ENCODE measurements at places on chromosomes 7 and 10. TPM values are rescaled to one million over a fixed set of nuclear protein-coding genes. Genes with fewer than 3 reads are reported as not detected.

The CRTAC1 gene
- total RNA-seq, result not detected

- no peak for DNase-seq
- H3K36me3 ChIP-seq, result no peaks in the 10 kb centered on the region
- H3K27ac ChIP-seq, result no peak overlapping the region
- H3K4me3 ChIP-seq, result no peak overlapping the region
- H3K27me3 ChIP-seq, result no peaks in the 10 kb centered on the region
These were observed 8.4 kb upstream of the PURB start for GRCh38 chr7:44893710-44894234.

GRCh38 chr7:73734619-73735527 is 3.7 kb downstream of the ABHD11 start:
- no peaks in the 10 kb centered on the region for H3K36me3 ChIP-seq
- peaks cover 16% of the 10 kb centered on the region for H3K4me1 ChIP-seq
- no peak overlapping the region for H3K4me3 ChIP-seq
- H3K27me3 ChIP-seq, result no peaks in the 10 kb centered on the region
- peak; percentile 88 for DNase-seq

The CHCHD2 gene
- 243 TPM for total RNA-seq

GRCh38 chr10:124294811-124295770 is 123.6 kb downstream of the OAT start:
- no peaks in the 10 kb centered on the region for H3K27me3 ChIP-seq
- H3K4me1 ChIP-seq, result no peaks in the 10 kb centered on the region
- no peak overlapping the region for H3K27ac ChIP-seq
- H3K36me3 ChIP-seq, result no peaks in the 10 kb centered on the region

- H3K4me1 ChIP-seq, result no peaks in the 10 kb centered on the region
- H3K27ac ChIP-seq, result no peak overlapping the region
- DNase-seq, result peak; percentile 56
- no peaks in the 10 kb centered on the region for H3K36me3 ChIP-seq
- H3K4me3 ChIP-seq, result no peak overlapping the region
These were observed 56.4 kb downstream of the BBS9 start for GRCh38 chr7:33185786-33186185.

The ANK3 gene
- total RNA-seq, result 32.6 TPM

DNA sequence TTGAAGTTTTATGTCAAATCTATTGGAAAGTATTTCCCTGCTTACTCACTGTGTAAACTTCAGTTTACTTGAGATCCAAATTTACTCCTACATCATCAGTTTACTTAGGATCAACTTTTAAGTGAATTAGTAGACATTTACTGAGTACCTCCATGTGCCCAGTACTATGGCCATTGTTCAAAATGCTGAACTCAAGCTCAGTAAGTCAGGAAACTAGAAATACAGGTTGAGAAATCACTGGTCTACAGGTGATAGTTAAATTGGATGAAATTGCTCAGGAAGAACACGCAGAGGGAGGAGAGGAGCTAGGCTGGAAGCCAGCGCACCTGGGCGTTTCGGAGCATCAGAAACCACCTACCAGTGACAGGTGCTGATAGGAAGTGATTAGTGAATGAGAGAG is 25.5 kb upstream of the EBLN1 start:
- no peaks in the 10 kb centered on the region for H3K4me1 ChIP-seq
- no peaks in the 10 kb centered on the region for H3K36me3 ChIP-seq
- no peak overlapping the region for H3K4me3 ChIP-seq
- DNase-seq, result no peak

The STEAP4 gene
- total RNA-seq, result not detected

DNA sequence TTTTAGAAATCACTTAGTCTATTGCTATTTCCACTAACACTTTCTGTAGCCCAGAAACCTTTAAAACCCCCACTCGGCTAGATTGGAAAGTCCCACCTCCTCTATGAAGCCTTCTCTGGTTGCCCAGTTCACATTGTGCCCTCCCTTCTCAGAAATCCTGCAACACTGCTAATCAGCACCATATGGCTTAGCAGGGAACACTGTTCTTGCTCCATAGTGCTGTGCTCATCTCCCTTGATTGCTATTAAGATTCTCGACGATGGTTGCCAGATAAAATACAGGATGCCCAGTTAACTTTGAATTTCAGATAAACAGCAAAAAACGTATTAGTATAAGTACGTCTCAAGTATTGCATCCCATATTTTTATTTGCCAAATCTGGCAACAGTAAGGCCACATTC is 40.1 kb upstream of the XPNPEP1 start:
- H3K4me3 ChIP-seq, result no peak overlapping the region
- no peaks in the 10 kb centered on the region for H3K27me3 ChIP-seq
- H3K4me1 ChIP-seq, result no peaks in the 10 kb centered on the region
- H3K36me3 ChIP-seq, result no peaks in the 10 kb centered on the region
- DNase-seq, result no peak

GRCh38 chr10:57972783-57973182 is 294.9 kb downstream of the IPMK start:
- no peak overlapping the region for H3K27ac ChIP-seq
- H3K27me3 ChIP-seq, result no peaks in the 10 kb centered on the region
- DNase-seq, result no peak
- H3K4me3 ChIP-seq, result no peak overlapping the region
- H3K36me3 ChIP-seq, result no peaks in the 10 kb centered on the region

The AOC1 gene
- not detected for total RNA-seq

The VGF gene
- total RNA-seq, result not detected

GRCh38 chr10:132395704-132396493 is 1.1 kb upstream of the PWWP2B start:
- peaks cover 22% of the 10 kb centered on the region for H3K4me1 ChIP-seq
- H3K27ac ChIP-seq, result peak overlapping the region; percentile 68

The C7orf57 gene
- total RNA-seq, result not detected

DNA sequence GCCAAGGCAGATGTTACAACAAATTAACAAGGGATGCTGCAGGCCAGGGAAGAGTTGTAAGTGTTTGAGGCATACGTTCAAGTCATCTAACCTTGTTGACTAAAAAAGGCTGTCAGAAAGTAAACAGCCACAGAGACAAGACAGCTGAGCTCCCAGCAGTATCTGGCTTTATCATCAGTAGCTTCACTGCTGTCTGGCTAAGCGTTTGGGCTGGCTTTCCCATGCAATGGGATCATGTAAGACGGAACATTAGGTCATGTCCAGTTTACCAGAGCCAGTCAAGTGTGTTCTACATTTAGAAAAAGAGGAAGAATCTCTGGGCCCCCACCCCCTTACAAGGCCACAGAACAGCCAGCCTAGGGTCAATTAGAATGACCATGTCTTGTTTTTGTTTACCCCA is 51.3 kb upstream of the GSAP start:
- no peaks in the 10 kb centered on the region for H3K27me3 ChIP-seq
- no peaks in the 10 kb centered on the region for H3K36me3 ChIP-seq
- H3K27ac ChIP-seq, result no peak overlapping the region
- H3K4me3 ChIP-seq, result no peak overlapping the region
- no peaks in the 10 kb centered on the region for H3K4me1 ChIP-seq

GRCh38 chr7:51244885-51245284 is 71.7 kb downstream of the COBL start:
- H3K27me3 ChIP-seq, result no peaks in the 10 kb centered on the region
- H3K4me3 ChIP-seq, result no peak overlapping the region
- no peak for DNase-seq
- H3K27ac ChIP-seq, result no peak overlapping the region
- no peaks in the 10 kb centered on the region for H3K36me3 ChIP-seq

DNA sequence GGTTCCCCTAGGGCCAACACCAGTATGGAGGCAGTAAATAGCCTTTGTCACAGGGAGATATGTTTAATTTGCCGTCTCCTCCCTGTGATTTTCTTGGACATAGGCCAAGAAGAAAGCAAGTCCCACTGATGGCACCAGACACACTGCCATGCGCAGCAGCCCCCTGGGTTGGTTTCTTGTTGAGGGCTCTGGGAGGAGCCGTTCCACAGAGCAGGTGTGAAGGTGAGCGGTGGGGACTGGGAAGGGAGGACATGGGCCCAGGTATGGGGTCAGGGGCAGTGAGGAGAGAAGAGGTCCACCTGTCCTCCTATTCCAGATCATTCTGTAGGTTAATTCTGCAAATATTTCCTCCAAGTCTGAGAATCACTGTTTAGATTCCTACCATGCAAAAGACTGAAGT is 376.1 kb downstream of the PLXNA4 start:
- no peaks in the 10 kb centered on the region for H3K4me1 ChIP-seq
- no peaks in the 10 kb centered on the region for H3K36me3 ChIP-seq
- no peak overlapping the region for H3K4me3 ChIP-seq
- no peak for DNase-seq
- no peak overlapping the region for H3K27ac ChIP-seq

DNA sequence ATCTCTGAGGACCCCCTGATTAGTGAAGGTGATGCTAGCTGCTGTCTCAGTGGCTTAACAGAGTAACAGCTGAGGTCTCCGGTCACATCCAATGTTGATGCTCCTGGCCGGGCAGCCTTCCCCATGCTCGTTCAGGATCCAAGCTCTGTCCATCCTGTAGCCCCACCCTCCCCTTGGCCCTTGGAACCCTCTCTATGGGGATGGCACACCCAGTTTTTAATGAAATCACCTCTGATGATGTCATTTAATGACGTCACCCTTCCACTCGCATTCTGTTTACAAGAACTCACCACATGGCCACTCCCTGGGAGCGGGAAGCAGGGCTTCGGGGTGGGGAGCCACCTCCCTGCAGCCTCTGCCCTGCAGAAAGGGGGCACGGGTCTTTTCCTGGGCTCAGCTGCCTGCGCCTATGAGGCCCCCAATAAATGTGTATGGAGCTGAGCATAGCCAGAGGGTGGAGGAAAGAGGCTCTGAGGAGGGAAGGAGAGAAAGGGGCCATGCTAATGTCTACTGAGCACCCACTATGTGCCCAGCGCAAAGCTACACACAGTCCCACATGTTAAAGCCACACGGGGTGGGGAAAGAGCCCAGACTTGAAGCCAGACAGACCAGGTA is 95.5 kb downstream of the OAT start:
- H3K27ac ChIP-seq, result no peak overlapping the region
- H3K27me3 ChIP-seq, result no peaks in the 10 kb centered on the region
- DNase-seq, result no peak
- no peaks in the 10 kb centered on the region for H3K4me1 ChIP-seq
- no peaks in the 10 kb centered on the region for H3K36me3 ChIP-seq

- no peak overlapping the region for H3K4me3 ChIP-seq
- H3K27me3 ChIP-seq, result no peaks in the 10 kb centered on the region
- no peak for DNase-seq
These were observed 43.2 kb downstream of the FZD1 start for GRCh38 chr7:91307467-91307866.

The LRRN3 gene
- total RNA-seq, result 1.7 TPM

DNA sequence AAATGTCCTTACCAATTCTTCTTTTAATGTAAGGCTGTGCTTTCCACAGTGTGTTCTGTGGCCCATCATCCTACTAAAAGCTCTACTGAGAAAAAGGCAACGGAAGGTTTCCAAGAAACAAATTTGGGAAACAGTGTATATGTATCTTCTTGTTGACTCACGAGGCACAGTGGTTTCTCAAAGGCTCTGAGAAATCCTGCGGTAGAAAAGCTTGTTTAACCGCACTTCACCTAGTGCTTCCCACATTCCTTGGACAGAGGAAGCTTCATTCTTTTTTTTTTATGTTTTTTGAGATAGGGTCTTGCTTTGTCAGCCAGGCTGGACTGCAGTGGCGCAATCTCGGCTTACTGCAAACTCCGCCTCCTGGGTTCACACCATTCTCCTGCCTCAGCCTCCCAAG is 84.5 kb downstream of the TACC2 start:
- H3K27me3 ChIP-seq, result no peaks in the 10 kb centered on the region
- H3K4me3 ChIP-seq, result no peak overlapping the region
- no peak overlapping the region for H3K27ac ChIP-seq
- DNase-seq, result no peak

DNA sequence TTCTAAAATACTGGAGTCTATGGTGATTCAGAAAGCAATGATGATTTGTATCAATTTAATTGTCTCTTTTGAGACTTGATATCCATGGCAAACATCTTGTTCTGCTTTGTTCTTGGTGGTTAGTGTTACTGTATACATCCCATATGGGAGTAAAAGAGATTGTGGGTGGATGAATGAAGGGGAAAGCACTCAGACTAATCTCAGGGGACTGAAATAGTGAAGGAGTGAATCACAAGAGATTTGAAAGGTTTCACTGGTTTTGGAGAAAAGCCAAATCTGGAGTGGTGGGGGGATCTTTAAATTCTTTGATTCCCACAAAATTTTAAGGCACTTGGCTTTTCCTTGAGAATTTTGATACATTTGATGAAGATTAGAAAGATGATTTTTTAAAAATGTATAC is 369.4 kb downstream of the INHBA start:
- no peaks in the 10 kb centered on the region for H3K36me3 ChIP-seq
- no peak overlapping the region for H3K27ac ChIP-seq
- no peaks in the 10 kb centered on the region for H3K27me3 ChIP-seq

The TAS2R41 gene
- total RNA-seq, result 0.59 TPM
